ENCODE measurements at places on chromosomes 12 and 14.

DNA sequence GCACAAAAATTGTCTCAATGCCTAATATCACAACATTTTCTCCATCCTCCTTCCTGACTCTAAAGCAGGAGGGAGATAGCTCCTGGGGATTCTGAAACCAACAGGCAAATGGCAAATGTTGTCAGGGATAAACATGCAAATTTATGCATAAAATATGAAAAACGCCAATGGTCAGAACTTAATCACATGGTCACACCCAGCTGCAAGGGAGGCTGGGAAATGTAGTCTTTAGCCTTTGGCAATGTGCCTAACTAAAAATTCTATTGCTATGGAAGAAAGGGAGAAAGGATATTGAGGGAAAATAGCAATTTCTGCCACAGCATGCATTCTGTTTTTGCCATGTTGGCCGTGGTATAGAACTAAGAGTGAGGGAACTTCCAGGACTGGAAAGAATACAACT lies 11.7 kb upstream of the OASL start:
- DNase-seq: no peak

GRCh38 chr14:56040121-56040520 lies 78.1 kb upstream of the PELI2 start:
- DNase-seq: no peak

DNA sequence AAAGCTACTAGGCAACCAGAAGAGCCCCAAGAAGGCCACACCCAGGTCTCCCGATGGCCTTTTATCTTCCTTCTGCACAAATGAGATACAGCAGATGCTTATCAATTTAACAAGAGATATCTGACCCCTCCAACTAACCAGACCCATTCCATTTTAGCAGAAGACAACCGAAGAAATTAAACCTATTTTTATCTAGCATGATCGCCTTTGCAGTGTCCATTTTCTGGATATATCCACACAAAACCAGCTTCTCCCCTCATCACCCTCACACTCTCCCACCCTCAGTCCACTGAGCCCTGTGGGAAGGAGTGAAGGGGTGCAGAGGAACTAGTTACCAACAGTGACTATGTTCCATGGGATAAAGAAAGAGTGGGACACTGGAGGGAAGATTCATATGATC lies 20.9 kb upstream of the DHRS4 start:
- no peak for DNase-seq

- peak; percentile 84 for DNase-seq
Measured at GRCh38 chr14:101961011-101961721, 3.2 kb upstream of the DYNC1H1 start.

GRCh38 chr12:95100264-95101190 lies 27.1 kb upstream of the NR2C1 start:
- DNase-seq: no peak

GRCh38 chr12:67410246-67410645 lies 141.1 kb downstream of the CAND1 start:
- no peak for DNase-seq

GRCh38 chr12:50110127-50110761 lies 1.8 kb upstream of the COX14 start:
- DNase-seq: no peak

GRCh38 chr14:33588771-33589170 lies 362.1 kb downstream of the EGLN3 start:
- no peak for DNase-seq

GRCh38 chr14:102863381-102863780 lies 59.1 kb upstream of the AMN start:
- DNase-seq: no peak

GRCh38 chr14:69268223-69268622 lies 8.3 kb downstream of the GALNT16 start:
- DNase-seq: no peak

DNA sequence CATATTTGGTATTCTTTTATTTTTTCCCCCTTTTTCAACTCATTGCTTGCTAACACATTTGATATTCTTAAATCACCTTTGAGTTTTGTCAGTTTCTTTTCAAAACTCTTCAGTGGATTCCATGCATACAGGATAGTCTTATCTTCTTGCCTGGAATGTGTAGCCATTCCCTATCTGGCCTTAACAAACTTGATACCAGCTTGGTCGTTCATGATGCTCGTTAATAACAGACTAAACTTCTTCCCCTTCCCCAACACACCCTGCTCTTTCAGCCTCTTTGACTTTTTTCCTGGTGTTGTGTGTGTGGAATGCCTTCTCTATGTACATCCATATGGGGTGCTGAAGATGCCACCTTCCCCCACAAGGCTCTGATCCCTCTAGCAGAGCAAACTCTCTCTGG lies 17.7 kb upstream of the CALM1 start:
- DNase-seq: no peak

- DNase-seq: no peak
Measured at GRCh38 chr14:80260645-80261044, 49.3 kb upstream of the DIO2 start.

DNA sequence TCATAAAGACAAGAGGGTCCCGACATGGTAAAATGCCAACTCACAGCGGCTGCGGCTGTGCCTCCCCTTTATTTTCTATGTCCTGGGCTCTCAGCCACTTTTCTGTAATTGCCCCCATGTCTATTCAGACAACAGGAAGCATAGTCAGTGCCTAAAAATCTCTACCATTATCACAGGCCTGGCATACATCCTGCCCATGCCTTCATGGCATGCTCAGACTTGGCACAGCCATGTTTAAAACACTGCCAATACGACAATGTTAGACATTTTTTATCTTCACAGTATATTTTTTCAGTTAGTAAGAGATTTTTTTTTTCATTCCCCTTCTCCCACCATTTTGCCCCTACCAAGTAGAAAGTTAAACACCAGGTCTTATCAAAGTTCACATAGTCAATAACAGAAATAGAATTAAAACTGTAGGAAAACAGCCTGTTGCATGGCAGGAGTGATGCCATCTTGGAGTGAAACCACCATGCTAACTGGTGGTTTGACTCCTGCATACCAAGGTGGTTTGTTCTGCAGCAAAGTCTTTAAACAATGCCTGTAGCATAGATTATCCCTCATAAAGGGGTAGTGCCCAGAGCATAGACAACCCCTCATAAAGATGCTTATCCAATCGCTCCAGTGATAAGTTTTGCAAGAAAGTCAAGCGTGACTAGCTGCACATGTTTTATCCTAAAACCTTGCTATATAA lies 18.9 kb upstream of the CERS5 start:
- no peak for DNase-seq

- no peak for DNase-seq
Measured at GRCh38 chr14:44663136-44663535, 156.1 kb upstream of the FSCB start.

- no peak for DNase-seq
Measured at GRCh38 chr12:96419576-96420276, 19.5 kb upstream of the CDK17 start.
